Fibroblast of skin of left quadriceps (primary cell): ENCODE measurements at places on chromosomes 7 and 10.

DNA sequence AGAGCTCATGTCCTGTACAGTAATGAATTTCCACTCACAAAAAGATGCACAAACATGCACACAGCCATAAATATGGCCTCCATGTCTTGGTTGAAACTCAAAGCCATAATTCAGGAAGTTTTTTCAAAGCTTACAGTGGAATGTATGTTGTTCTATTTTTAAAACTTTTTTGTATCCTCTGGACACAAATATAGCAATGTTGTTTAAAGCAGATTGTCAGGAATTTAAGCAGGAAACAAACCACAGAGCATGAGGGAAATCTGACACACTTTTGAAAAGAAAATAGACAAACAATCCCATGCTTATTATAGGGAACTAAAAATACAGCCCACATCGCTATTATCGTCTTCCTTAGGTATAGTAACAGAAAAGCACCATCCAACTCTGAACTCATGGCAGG lies 21.5 kb downstream of the LRRN3 start:
- DNase-seq: no peak

GRCh38 chr7:158468181-158468580 lies 119.4 kb downstream of the PTPRN2 start:
- DNase-seq: no peak

- DNase-seq: no peak
Measured at GRCh38 chr10:132820056-132820455, 34.1 kb upstream of the NKX6-2 start.

GRCh38 chr10:61400524-61400923 lies 52.7 kb downstream of the TMEM26 start:
- no peak for DNase-seq

- no peak for DNase-seq
Measured at GRCh38 chr10:112332509-112333228, 41.2 kb upstream of the ACSL5 start.

- no peak for DNase-seq
Measured at GRCh38 chr7:102300643-102301221, 14.1 kb downstream of the SH2B2 start.
